SJCRH30 (cell line): ENCODE measurements at places on chromosomes 4 and X. TPM values are rescaled to one million over a fixed set of nuclear protein-coding genes. Genes with fewer than 3 reads are reported as not detected.

DNA sequence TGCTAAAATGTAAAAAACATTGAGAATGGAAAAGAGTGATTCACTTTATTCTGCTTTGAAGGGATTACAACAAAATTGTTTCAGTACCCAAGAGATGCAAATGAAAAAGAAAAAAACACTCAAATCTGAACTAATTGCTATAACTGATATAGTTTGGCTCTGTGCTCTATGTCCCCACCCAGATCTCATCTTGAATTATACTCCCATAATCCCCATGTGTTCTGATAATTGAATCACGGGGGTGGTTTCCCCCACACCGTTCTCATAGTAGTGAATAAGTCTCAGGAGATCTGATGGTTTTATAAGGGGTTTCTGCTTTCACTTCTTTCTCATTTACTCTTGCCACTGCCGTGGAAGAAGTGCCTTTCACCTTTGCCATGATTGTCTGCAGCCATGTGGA is 213.6 kb upstream of the GALNTL6 start:
- no peaks in the 10 kb centered on the region for H3K4me1 ChIP-seq
- H3K4me3 ChIP-seq, result no peak overlapping the region
- H3K36me3 ChIP-seq, result no peaks in the 10 kb centered on the region
- no peak overlapping the region for H3K27ac ChIP-seq
- no peak for DNase-seq

DNA sequence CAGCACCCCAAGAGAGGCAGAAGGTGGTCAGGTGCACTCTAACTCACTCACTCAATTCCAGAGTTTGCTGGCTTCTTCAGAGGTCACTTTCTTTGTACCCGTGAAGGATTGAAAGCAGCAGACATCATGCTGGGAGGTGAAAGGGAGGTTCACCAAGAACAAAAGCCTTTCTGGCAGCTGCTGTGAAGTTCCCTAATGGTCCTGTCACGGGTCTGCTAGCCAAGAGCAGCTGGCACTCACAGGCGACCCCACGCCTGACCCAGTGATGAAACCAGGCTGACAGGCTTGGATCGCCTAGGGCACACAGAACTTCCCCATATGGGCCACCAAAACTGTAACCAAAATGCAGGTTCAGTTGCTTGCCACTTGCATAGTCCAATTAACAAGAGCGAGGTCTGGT is 11.8 kb downstream of the NUDT11 start:
- H3K27me3 ChIP-seq, result no peaks in the 10 kb centered on the region
- no peaks in the 10 kb centered on the region for H3K36me3 ChIP-seq
- peaks cover 11% of the 10 kb centered on the region for H3K4me1 ChIP-seq
- DNase-seq, result peak; percentile 68

GRCh38 chr4:13905543-13905942 is 278.0 kb upstream of the BOD1L1 start:
- no peaks in the 10 kb centered on the region for H3K36me3 ChIP-seq
- H3K4me1 ChIP-seq, result no peaks in the 10 kb centered on the region
- DNase-seq, result no peak
- H3K27me3 ChIP-seq, result peaks cover 7% of the 10 kb centered on the region

DNA sequence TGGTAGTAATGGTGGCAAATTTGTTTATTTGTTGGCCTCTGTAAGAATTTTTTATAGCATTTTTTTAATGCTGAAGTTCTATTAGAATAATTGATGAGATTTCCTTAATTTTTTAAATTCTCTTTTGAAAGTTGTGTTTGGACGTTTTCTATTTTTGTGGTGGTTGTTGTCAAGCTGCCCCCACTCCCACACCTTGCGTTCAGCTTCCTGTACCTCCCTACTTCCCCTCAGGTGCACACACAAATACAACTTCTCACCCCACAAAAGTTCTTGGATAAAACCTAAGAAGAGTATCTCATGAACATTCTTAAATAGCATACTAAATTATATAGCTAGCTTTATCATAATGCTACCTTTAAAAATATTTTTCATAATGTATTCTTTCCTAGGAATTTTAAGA is 38.7 kb downstream of the EXOC1 start:
- no peaks in the 10 kb centered on the region for H3K27me3 ChIP-seq
- DNase-seq, result no peak
- no peak overlapping the region for H3K4me3 ChIP-seq
- no peaks in the 10 kb centered on the region for H3K4me1 ChIP-seq
- H3K36me3 ChIP-seq, result peaks cover 13% of the 10 kb centered on the region

DNA sequence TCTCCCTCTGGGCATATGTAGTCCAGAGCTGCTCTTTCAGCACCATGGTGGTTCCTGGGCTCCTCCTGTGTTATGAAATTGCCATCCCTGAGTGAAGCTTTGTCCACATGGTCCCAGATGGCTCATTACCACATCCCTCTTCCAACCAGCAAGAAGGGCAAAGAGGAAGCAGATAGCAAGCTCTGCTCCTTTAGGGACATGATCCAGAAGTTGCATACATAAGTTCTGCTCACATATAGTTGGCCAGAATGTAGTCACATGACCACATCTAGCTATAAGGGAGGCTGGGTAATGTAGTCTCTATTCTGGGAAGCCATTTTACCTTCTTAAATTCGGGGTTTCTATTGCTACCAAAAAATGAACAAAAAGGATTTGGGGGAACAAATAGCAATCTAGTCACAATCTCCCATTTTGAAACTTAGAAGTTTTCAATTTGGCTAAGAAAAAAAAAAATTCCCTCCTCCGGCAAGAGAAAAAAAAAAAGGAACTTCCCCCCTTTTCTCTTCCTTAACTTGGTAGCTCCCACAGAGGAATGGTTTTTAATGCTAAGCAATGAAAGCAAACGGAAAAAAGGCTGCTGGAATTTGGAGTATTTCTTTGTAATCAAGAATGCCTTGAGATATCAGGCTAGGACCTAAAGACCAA is 88.2 kb upstream of the USP9X start:
- H3K27ac ChIP-seq, result peak overlapping the region; percentile 52
- H3K36me3 ChIP-seq, result no peaks in the 10 kb centered on the region
- no peaks in the 10 kb centered on the region for H3K27me3 ChIP-seq
- DNase-seq, result peak; percentile 54
- peak overlapping the region; percentile 41 for H3K4me3 ChIP-seq

GRCh38 chrX:64427787-64428186 is 32.5 kb upstream of the MTMR8 start:
- no peak overlapping the region for H3K27ac ChIP-seq
- H3K4me1 ChIP-seq, result no peaks in the 10 kb centered on the region
- no peaks in the 10 kb centered on the region for H3K27me3 ChIP-seq
- no peaks in the 10 kb centered on the region for H3K36me3 ChIP-seq
- no peak overlapping the region for H3K4me3 ChIP-seq
- DNase-seq, result no peak

DNA sequence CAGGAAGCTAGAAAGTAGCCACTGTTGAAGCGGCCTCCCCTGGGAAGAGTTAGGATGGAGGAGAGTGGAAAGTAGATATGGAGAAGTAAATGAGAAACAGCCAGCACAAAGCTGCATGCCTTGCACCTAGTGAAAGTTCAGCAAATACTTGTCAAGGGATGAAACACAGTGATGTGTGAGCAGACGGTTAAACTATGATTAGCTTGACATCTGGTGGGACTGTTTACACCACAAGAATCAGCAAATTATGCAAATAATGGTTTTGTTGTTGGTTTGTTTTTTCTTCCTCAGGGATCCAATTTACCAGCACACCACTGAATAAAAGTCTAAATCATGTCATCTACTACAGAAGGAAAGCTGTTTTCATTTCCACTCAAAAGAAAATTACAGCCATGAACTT is 87.1 kb downstream of the CORIN start:
- H3K27ac ChIP-seq, result no peak overlapping the region
- no peaks in the 10 kb centered on the region for H3K36me3 ChIP-seq
- H3K4me3 ChIP-seq, result no peak overlapping the region
- no peak for DNase-seq
- no peaks in the 10 kb centered on the region for H3K27me3 ChIP-seq

DNA sequence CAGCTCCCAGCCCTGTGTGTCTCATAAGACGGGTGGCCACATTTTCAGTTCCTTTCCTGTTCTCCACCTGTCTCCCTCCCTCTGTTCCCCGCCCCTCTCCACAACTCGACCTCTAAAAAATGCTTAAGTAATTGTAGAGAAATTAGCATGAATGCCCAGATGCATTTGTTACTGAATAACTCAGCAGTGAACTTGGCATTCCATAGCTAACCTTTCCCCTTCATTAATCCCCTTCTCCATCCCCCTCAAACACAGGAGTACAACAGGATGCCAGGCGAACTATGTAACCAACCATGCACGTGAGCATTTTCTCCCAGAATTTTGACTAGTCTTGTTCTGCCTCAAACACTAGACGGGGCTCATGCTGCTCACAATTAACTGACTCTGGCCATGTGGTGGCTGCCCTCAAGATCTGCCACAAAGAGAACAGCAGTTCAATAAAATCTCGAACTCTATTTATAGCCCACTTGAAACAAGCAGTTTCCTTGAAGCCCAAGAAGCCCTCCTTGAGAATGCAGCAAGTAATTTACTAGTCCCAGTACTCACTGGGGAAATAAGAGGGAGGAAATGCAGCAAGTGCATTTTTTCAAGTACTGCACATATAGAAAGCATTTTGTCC is 351.2 kb downstream of the ARHGAP24 start:
- DNase-seq, result peak; percentile 91
- H3K4me3 ChIP-seq, result peak overlapping the region; percentile 13
- no peaks in the 10 kb centered on the region for H3K36me3 ChIP-seq
- no peaks in the 10 kb centered on the region for H3K27me3 ChIP-seq
- H3K27ac ChIP-seq, result peak overlapping the region; percentile 95
- peaks cover 44% of the 10 kb centered on the region for H3K4me1 ChIP-seq

DNA sequence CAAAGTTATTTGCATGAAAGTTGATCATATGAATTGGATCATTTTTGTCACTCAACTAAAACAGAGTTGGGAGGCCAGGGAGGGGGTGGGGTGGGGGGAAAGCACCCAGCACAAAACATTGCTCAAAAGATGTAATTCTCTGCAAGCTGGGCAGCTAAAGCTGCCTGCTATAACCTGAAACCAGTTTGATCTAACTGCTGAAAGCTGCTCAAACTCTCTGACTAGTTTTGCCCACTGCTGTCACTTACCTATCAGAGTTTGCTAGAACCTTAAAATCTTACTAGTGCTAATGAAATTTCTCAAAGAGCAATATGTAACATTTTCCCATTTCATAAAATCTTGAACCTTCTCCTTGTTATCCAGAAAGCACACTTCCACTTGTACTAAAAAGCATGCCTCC is 10.4 kb downstream of the CXCL8 start:
- no peaks in the 10 kb centered on the region for H3K4me1 ChIP-seq
- DNase-seq, result no peak
- H3K27me3 ChIP-seq, result no peaks in the 10 kb centered on the region
- no peak overlapping the region for H3K27ac ChIP-seq
- no peaks in the 10 kb centered on the region for H3K36me3 ChIP-seq

- no peak overlapping the region for H3K27ac ChIP-seq
- no peaks in the 10 kb centered on the region for H3K27me3 ChIP-seq
- no peaks in the 10 kb centered on the region for H3K36me3 ChIP-seq
These were observed 222.7 kb upstream of the HAND2 start for GRCh38 chr4:173752610-173753230.

DNA sequence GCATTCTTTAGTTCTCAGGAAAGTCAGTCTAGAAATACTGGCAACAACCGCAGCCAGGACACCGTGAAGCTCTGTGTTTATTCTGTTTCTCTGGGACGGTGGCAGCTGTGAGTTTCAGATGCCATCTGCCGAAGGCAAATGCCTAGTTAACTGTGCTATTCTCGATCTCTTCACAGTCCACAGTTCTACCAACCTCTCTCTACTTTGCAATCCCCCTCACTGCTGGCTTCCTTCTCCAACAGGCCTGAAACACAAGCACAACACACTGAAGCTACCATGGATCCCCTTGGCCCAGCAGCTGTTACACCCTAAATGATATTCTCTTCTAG is 118.8 kb downstream of the ZNF827 start:
- H3K4me1 ChIP-seq, result no peaks in the 10 kb centered on the region
- no peak for DNase-seq
- H3K27me3 ChIP-seq, result no peaks in the 10 kb centered on the region
- H3K27ac ChIP-seq, result no peak overlapping the region
- H3K36me3 ChIP-seq, result no peaks in the 10 kb centered on the region; the same call in 1 of the 2 replicates

DNA sequence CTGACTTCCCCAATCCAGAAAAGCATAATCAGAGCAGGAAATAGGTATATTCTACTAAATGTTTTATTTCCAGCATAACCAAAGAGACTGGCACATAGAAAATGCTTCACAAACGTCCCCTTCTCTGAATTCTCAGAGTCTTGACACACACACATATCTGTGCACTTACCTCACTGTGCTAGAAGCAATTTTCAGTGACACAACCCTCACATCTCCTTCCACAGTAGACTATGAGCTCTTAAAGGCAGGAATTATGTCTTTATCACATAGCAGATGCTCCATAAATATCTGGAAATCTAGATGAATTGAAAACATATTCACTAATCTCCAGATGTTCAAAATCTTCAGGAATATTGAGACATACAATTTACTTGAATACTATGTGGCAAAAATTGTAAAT is 5.9 kb downstream of the SOWAHB start:
- no peaks in the 10 kb centered on the region for H3K36me3 ChIP-seq
- no peaks in the 10 kb centered on the region for H3K4me1 ChIP-seq
- no peak overlapping the region for H3K4me3 ChIP-seq
- no peaks in the 10 kb centered on the region for H3K27me3 ChIP-seq
- DNase-seq, result no peak

The MAGEA3 gene
- total RNA-seq, result 4.4 and 5.1 TPM in 2 replicates

The IBSP gene
- not detected in 2 replicates for total RNA-seq

The SLC26A1 gene
- total RNA-seq, result not detected in 2 replicates

The PNMA3 gene
- total RNA-seq, result not detected in 2 replicates

The FAM236D gene
- not detected in 2 replicates for total RNA-seq

The ASMT gene
- total RNA-seq, result not detected in 2 replicates

The LGI2 gene
- 10.8 and 12.0 TPM in 2 replicates for total RNA-seq

The XK gene
- not detected in 2 replicates for total RNA-seq
